ENCODE measurements at places on chromosomes 5 and 9.
A peak's percentile ranks its signal among the peaks of the same experiment; 100 is the strongest.

DNA sequence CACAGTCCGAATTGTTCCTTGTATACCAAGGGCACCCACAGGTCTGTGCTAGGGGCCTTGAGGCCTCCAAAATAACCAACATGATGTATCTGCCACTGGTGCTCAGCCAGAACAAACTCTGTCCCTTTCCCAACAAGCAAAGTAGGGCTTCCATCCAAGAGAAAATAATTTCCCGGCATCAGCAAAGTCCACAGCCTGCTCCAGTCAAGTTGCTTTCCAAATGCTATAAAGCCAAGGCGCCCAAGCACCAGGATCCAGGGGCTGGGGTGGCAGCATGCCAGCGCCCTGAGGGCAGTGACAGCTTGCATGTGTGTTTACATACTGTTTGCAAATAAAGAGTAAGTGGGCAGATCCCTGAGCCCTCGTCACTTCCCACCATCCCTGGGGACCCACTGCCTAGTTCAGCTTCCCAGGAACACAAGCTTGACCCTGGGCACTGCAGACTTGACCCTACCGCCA, 155.9 kb downstream of the ERCC6L2 start:
- DNase-seq, result no peak

DNA sequence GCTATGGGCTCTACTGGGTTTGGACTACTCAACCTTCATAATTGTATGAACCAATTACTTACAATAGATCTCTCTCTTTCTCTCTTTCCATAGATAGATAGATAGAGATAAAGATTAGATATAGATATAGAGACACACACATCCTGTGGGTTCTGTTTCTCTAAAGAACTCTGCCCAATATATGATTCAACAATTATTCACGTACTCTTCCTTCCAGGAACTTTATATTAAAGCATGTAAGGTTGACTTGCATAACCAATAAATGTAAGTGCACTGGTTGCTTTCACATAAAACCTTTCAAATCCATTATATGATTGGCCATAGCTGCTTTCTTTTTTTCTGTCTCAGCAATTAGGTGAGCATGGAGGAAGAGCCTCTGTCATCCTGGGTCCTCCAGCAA, 46.7 kb upstream of the CDH18 start:
- DNase-seq, result no peak

- DNase-seq, result no peak
These were observed 29.3 kb downstream of the SEMA5A start for GRCh38 chr5:9516591-9516990.

DNA sequence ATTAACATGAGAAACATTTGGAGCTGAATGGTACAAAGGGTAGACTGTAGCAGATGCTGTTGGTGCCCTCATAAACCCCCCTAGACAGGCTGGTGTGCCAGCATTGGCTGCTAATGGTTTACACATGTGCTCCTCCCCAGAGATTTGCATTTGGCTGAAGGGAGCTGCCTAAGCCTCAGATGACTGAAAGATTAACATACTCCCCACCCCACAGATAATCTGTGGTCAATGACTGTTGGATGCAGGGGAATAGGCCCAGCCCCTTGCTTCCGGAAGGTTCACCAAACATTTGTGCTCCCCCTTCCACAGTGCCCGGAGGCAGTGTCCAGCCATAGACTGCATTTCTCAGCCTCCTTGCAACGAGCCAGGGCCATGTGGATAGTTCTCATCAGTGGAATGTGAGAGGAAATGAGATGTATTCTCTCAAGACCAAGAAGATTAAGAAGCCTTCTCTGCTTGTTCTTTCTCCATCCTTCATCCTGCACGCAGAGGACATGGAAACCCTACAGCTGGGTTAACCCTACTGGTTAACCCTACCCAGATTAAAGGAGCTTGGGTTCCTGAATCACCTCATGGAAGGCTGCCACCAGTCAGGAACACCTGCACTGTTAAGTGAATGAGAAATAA, 79.6 kb downstream of the PHAX start:
- no peak for DNase-seq

- no peak for DNase-seq
These were observed 21.4 kb downstream of the WDR70 start for GRCh38 chr5:37400501-37400900.

- no peak for DNase-seq
These were observed 43.3 kb downstream of the NCS1 start for GRCh38 chr9:130215341-130216119.

GRCh38 chr5:139296862-139297326, 3.4 kb downstream of the MATR3 start:
- DNase-seq, result peak; percentile 62

DNA sequence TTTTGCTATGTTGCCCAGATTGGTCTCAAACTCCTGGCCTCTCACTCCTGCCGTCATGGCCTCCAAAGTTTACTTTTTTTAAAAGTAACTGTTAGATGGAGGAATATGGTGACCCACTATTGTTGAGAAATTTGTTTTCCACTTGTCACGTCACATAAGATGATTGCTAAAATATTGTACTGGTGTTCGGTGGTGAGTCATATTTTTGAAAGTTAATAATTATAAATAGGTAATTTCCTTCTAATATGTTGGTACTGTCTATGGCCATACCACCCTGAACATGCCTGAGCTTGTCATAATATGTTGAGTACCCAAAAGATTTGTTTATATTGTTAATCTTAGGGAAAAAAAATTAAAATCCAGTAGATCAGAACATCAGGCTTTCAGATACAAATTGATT, 22.6 kb downstream of the RMI1 start:
- DNase-seq, result no peak

- no peak for DNase-seq
These were observed 5.2 kb upstream of the BARX1 start for GRCh38 chr9:93960221-93960970.
